ENCODE measurements at places on chromosomes 16 and 17. TPM values are rescaled to one million over a fixed set of nuclear protein-coding genes. Genes with fewer than 3 reads are reported as not detected.

PITPNM3 gene
- 7.2 TPM for total RNA-seq

MYLK3 gene
- total RNA-seq: 80.8 TPM

TSEN54 gene
- total RNA-seq: 22.9 TPM

C17orf67 gene
- 1.0 TPM for total RNA-seq

GRCh38 chr17:80482555-80483308, 6.3 kb upstream of the NPTX1 start:
- DNase-seq: no peak

- no peak for DNase-seq
Observed at GRCh38 chr16:12201866-12202265, 225.3 kb downstream of the SNX29 start.

DNA sequence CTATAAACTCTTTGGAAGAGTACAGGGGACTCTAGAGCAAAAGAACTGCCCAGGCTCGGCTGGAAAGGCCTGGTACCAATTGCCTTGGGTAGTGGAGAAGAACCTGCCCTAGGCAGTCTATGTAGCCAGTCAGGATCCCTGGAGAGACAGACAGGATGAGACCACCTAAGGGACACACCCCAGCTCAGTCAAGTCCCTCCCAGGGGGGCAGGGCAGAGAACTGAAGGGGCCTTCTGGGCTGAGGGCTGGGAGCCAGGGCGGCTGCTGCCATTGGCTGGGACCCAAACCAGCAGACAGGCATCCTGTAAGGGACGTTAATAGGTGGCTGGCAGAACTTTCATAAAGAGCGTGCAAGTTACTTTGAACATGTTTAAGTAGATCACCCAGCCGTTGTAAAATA, 12.8 kb upstream of the SLC38A8 start:
- peak; percentile 71 for DNase-seq

GRCh38 chr17:5975661-5976060, 94.5 kb upstream of the WSCD1 start:
- peak; percentile 84 for DNase-seq

DNA sequence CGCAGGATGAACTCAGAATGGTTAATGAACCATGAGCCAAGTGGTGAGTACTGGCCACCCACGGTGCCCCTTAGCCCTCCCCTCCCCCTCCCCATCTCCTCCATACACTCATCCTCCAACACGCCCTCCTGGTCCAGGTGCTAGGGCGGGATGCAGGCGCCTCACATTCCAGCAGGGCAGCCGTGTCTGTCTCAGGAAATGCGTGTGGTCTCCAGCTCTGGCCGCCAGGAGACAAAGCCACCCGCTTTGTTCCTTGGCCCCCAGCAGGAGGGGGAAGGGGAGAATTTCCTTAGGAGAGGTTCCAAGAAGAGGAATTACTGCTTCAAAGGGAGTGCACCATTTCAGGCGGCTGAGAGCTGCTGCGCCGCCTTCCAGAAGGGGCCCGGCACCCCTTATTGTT, 29.7 kb upstream of the RMI2 start:
- DNase-seq: peak; percentile 61

DNA sequence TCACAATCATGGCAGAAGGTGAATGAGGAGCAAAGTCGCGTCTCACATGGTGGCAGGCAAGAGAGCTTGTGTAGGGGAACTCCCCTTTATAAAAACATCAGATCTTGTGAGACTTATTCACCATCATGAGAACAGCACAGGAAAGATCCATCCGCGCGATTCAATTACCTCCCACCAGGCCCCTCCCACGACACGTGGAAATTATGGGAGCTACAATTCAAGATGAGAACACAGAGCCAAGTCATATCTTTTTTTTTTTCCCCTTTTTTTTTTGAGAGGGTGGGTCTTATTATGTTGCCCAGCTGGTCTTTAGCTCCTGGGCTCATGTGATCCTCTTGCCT, 60.0 kb downstream of the RPTOR start:
- DNase-seq: no peak

- DNase-seq: no peak
Observed at GRCh38 chr17:48055531-48056245, 7.5 kb downstream of the NFE2L1 start.

DNA sequence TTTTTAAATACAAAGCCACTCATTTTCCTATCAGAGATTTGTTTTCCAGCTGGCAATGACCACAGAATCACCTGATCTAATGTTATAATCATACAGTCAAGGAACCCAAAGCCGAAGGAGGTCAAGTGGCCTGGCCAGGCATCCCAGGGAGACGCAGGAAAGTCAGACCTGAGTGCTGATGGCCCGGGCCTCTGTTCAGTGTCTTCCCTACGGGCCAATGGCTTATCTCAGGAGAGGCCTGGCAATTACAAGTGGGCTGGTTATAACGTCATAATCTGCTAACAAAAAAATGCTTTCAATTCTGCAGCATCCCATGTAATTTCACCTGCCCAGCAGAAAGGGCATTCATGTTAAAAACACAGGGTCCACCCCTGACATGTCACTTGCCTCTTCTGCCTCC, 43.5 kb downstream of the ARHGAP17 start:
- DNase-seq: no peak

GRCh38 chr17:81333616-81334368, 38.7 kb upstream of the SLC38A10 start:
- DNase-seq: no peak

DNA sequence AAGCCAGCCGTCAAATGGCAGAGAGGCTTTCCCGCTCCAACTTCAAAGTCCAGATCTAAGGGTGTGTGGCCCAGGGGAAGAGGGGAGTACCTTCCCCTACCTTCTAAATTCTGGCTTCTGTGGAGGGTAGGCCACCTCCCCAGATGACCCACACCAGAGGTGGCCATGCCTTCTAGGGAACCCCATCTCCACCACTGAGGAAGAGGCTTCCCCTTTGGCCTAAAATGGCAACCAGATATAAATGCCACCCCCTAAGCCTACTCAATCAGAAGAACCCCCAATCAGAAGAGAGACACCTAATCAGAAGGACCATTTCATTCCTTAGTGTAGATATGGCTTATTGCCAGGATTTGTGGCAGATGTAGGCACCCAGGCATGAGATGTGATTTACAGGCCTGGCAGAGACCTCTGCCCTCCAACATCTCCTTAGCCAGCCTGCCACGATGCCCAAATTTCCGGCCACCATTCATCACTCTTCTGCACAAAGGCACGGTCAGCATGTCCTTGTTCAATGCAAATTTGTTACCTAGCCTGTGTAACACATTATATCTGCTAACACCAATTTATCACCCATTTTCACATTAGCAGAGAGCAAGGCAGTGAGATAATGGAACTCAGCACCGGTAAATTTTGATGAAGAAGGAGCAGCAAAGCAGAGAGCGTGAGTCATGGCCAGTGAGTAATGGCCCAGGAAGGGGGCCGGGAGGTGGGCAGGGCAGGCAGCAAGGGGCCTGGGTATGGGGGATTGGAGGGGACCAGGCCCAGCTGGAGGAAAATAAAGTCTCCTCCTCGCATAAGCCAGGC, 1.2 kb upstream of the MGAT5B start:
- no peak for DNase-seq

- DNase-seq: no peak
Observed at GRCh38 chr16:78490431-78490830, 391.0 kb downstream of the WWOX start.
